ENCODE measurements at places on chromosomes 1 and 21.

DNA sequence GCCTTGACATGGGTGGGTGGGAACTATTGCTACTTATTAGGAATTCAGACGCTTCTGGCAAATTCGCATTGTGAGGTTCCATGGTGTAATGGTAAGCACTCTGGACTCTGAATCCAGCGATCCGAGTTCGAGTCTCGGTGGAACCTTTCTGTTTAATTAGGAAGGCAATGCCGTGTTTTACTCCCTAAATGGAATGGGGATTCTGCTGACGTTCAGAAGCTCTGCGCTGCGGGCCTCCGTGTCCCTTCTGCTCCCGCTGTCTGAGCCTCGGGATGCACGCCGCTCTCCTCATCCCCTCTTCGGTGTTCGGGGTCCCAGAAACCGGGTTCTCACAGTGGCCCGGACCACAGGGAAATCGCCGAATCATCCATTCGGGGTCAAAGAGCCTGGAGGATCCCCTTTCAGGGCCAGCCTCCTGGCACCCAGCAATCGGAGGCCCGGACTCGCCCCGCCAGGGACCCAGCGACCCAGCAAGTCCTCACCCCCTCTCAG is 280.3 kb downstream of the FAM72C start:
- DNase-seq: no peak

DNA sequence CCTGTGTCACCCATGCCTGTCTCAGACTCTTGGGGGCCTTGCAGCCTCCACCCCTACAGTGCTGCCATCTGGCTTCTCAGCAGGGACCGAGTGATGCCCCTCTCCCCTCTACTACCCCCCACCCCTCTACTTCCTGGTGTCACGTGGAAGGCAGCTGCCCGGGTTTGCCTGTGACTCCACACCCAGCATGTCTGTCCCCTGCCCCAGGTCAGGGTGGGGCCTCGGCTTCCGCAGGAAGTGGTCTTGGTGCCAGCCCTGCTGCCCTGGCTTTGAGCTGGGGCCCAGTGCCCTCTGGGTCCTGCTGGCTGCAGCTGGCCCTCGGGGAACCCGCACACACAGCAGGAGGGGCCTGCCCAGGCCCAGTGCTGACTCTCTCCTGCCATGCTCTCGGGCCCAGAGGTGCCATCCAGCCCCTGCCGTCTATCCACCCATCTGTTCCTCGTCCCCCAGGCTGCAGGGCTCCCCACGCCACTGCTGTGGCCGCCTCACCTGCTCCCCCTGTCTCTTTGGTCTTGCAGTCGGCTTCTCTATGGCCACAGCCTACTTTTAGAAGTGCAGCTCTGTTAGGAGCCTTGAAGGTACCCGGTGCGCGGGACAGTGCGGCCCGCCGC is 24.0 kb downstream of the PLCH2 start:
- DNase-seq: no peak

DNA sequence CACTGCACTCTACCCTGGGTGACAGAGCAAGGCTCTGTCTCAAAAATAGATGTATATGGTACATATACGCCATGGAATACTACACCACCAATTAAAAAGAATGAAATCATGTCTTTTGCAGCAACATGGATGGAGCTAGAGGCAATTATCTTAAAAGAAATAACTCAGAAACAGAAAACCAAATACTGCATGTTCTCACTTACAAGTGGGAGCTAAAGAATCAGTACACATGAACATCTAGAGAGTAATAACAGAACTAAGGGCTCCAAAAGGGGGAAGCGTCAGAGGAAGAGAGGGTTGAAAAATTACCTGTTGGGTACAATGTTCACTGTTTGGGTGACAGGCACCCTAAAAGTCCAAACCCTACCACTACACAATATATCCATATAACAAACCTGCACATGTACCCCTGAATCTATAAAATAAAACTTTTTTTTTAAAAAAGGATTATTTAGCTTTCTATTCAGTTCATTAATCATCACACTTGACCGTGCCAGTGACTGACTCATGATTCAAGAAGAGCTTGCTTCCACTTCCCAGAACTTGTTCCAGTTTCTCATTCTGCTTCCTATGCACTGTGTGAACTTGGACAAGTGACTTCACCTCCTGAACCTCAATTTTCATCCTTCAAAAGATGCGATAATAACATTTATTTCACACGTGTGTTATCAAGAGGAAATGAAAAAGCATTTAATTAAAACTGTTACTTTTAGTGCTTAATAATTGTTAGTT is 109.6 kb downstream of the PLPP3 start:
- DNase-seq: no peak

- no peak for DNase-seq
Observed at GRCh38 chr1:218705911-218706893, 361.1 kb downstream of the TGFB2 start.

GRCh38 chr1:24186993-24187790 is at the start of gene IFNLR1:
Gene IFNLR1, minus strand, starts transcription at chr1:24187289. Its CDS starts 41 bp downstream, at chr1:24187248.
- DNase-seq: no peak

DNA sequence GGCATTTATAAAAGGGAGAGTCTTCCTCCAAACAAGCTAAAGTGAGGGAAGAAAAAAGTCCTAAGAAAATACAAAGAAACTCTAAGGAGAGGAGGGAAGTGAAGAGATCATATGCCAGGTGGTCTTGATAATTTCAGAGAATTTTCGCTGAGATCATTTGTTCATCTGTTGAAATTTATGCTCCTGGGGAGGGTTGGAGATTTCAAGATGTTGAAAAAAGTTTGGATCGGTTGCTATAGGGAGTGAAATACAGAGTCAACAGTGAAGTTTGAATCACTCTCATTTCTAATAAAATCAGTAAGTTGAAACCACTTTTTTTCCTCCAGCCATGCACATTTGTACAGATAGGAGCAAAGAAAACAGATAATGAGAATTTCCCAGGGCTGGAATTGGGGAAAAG is 299.1 kb upstream of the ADAMTS5 start:
- DNase-seq: no peak

- DNase-seq: no peak
Observed at GRCh38 chr1:207007352-207008033, 25.1 kb downstream of the C1orf116 start.

DNA sequence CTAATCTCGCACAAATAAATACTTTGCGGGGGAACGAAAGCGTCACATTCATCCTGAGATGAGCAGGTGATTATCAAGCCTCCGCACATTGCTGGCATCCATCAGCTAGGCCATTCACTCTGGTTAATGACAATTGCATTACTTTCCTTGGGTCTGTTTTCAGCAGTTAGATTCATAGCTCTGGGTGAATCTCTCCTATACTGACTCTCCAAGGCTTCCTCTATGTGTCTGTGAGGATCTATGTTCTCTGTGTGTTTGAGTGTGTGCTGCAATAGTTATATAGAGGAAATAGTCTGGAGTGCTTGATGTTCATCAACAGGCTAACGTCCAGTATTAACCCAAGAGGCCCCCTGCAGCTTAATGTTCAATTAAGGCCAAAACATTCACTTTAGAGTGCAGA is 133.0 kb upstream of the CTTNBP2NL start:
- DNase-seq: no peak

- DNase-seq: no peak
Observed at GRCh38 chr1:204455831-204456145, 38.8 kb downstream of the PIK3C2B start.

DNA sequence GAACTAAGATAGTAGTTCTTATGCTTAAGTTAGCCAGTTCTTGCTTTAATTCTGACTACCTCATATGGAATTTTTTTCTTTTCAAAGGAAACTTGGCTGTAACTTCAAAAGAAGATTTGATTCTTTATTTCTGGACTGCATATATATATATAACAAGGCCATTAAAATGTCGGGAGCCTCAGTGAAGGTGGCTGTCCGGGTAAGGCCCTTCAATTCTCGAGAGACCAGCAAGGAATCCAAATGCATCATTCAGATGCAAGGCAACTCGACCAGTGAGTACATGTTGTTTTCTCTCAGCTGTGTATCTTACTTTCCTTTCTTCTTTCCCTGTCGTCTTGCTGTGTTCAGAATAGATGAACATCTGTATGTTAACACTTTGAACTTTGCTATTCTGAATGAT is 21.8 kb downstream of the KIF1B start:
- DNase-seq: no peak

DNA sequence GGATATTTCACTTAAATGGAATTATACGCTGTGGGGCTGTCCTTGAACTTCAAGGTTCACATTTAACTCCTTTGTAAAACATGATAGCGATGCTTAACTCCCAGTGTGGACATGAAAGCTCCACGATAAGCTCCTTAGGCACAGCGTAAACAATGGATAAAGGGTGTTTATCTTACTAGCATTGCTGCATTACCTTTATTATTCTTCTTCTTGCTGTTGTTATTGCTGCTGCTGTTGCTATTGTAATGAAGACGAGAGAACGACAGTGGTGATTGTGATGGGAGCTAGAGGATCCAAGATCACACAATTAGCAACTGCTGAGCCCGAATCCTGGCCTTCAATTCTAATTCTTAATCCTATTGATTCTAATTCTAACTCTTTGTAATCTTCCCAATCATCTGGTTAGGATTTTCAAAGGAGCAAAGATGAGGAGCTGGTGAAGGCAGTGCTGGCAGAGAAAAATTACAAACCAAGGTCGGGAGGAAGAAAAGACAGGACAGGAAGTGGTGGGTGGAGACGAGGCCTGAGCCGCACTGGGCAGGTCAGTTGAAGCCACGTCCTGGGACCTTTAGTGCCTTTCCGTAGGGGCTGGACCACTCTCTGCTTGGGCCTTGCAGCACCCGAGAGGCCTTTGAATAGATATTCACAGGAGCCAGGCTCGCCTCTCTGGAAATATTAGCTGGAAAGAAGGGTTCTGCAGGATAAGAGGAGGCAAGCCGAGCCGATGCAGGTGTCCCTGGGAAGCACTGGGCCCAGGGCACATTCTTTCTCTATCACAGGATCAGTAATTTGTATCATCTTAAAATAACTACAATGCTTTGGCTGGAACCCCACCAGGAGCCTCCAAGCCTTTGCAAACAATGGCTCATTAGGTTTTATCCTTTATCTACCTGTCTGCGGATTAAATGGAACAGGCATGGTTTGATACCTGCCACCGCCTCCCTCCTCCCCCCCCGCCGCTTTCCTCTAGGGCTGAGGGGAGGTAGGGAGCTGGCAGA is 571.6 kb downstream of the AJAP1 start:
- DNase-seq: no peak

- no peak for DNase-seq
Observed at GRCh38 chr1:169046671-169047070, 59.8 kb upstream of the ATP1B1 start.

GRCh38 chr1:184194236-184194635 is 142.7 kb downstream of the TSEN15 start:
- DNase-seq: no peak

DNA sequence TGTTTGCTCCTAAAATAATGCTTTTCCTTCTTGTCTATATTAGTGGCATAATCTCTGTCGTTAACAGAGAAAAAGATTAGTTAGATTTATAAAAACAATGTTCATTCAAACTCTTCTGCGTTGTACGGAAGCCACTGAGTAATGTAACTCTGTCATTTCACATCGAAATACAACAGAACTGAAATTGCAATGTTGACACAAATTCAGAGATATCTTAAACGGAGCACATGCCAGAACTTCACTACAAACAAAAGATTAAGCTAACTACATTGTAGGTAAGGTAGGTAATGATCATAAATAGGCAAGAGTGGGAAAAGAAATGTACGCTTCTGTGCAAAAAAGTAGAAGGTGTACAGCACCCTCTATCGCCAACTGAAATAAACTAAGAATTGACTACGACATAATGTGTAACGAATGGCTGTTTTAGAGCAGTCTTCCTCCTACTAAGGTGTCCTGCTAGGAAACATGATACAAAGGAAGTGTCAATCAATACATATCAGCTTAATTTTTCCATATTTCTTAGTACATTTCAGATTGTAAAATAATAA is 56.6 kb downstream of the PCNX2 start:
- no peak for DNase-seq

DNA sequence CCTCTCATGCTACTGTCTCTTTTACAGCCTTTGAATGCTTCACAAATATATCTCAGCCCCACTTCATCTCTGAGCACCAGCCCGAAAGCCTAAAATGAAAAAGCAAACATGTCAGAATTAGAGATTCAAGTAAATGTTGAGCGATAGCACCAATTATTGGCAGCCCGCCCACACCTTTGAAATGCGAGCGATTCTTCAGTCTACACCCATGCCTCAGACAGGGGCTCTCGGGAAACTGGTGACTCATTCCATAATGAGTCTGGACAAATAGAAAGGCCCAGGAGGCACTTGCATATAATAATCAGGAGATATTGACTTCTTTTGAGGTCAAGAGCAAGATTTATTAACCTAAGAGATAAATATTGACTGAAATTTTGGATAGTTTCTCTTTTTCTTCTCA is 487.3 kb upstream of the PTBP2 start:
- no peak for DNase-seq

- no peak for DNase-seq
Observed at GRCh38 chr1:168949672-168950071, 156.8 kb upstream of the ATP1B1 start.

- no peak for DNase-seq
Observed at GRCh38 chr1:94962409-94963265, 35.7 kb upstream of the CNN3 start.

DNA sequence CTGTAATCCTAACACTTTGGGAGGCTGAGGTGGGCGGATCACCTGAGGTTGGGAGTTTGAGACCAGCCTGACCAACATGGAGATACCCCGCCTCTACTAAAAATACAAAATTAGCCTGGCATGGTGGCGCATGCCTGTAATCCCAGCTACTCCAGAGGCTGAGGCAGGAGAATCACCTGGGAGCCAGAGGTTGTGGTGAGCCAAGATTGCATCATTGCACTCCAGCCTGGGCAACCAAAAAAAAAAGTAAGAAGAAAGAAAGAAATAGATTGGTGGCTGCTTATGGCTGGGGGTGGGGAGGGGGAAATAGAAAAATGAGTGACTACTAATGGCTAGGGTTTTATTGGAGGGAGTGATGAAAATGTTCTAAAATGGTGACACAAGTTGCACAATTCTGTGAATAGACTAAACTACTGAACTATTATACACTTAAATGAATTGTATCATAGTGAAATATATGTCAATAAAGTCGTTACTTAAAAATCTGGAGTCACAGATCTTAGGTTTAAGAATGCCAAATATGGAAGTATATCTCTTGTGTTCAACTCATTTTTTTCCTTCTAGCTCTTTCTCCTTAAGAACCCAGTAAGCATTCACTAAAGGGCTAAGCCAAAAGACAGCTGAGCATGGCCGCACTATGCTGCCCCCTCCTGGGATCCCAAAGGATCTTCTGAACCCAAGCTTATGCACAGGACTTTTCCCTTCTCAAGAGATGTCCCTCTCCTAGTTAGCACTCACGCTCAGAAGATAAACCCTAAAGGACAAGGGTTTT is 3.2 kb upstream of the NPL start:
- peak; percentile 21 for DNase-seq

GRCh38 chr1:212670301-212670700 is 29.3 kb downstream of the BATF3 start:
- no peak for DNase-seq
